Suprapubic skin (tissue), 4 donors: ENCODE measurements at places on chromosomes 2 and 18.
A peak's percentile ranks its signal among the peaks of the same experiment; 100 is the strongest.

DNA sequence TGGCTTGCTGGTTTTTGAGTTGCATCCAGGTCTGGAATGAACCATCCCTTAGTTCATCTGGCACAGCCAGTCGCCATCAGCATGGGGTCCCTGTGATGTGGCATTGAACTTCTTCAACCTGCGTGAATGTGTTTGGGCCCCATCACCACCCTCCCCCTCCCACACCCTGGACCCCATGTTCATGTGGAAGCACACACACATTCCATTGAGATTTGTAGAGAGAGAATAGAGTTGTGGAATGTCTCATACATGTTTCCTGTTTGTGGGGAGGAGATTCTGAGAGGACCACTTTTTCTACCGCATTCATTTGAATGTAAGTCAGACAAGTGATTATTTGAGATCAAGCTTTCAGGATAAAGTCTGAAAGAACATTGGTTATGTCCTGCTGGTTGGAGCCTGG, 117.6 kb upstream of the EML6 start:
- DNase-seq, result no peak

DNA sequence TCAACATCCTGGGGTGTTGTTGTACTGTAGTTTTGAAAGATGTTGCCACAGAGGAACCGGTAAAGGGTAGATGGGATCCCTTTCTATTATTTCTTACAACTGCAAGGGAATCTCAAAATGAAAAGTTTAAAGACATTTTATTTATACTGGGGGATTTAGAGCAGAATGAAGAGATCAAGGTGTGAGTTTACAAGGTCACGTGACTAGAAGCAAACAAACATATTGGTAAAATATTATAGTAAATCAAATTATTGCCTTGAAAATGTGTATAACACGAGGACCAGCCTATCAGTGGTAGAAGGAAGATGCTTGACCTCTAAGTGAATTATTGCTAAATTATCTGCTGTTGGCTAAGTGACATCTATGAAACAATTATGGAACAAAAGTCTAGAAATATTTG, 97.2 kb downstream of the SMIM21 start:
- DNase-seq, result no peak

GRCh38 chr2:129765326-129765677, 214.2 kb upstream of the RAB6C start:
- DNase-seq, result no peak

DNA sequence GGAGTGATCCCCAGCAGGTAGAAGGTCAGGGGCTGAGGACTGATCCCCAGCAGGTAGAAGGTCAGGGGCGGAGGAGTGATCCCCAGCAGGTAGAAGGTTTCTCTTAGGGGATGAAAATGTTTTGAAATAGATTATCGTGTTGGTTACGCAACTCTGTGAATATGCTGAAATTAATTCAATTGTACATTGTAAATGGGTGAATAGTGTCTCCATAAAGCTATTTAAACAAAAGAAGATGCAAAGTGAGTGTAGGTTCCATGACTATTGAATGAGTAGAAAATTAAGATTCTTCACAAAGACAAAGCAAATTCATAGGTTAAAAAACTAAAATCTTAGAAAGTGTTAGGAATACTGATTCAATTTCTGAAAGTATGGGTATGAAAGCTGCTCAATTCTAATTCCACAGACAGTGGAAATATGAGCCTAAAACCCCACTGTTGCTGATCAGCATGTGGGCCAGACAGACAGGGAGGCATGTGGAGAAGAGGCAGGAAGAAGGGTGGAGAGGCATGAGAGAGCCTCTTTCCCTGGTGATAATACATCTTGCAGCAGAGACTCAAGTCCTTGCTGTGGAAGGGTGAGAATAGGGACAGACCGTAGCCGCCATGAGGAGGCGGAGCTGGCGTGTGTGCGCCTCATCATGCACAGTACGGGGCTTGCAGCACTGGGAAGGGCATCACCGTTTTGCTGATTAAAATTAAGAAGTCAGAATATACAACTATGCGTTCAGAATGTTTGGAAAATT, 85.9 kb upstream of the NFATC1 start:
- no peak for DNase-seq

GRCh38 chr18:3458378-3458777, 8.4 kb downstream of the TGIF1 start:
- DNase-seq, result no peak

- DNase-seq, result no peak
Measured at GRCh38 chr18:78595924-78596573, 383.6 kb upstream of the SALL3 start.

DNA sequence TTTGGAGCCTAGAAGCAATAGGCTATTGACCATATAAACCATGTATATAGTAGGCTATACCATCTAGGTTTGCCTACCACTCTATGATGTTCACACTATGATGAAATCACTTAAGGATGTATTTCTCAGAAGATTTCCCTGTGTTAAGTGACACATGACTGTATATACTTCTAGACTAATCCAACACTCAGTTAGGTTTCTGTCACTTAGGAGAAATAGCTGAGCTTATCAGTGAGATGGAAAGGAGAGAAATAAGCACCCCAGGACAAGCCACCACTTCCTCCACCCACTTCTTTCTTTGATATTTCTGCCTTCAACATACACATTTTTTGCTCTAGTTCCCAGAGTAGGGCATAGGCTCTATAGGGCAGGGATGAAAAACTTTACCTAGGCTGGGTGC, 7.8 kb downstream of the PECR start:
- DNase-seq, result no peak

GRCh38 chr2:85429213-85429923, 10.9 kb downstream of the SH2D6 start:
- no peak for DNase-seq

DNA sequence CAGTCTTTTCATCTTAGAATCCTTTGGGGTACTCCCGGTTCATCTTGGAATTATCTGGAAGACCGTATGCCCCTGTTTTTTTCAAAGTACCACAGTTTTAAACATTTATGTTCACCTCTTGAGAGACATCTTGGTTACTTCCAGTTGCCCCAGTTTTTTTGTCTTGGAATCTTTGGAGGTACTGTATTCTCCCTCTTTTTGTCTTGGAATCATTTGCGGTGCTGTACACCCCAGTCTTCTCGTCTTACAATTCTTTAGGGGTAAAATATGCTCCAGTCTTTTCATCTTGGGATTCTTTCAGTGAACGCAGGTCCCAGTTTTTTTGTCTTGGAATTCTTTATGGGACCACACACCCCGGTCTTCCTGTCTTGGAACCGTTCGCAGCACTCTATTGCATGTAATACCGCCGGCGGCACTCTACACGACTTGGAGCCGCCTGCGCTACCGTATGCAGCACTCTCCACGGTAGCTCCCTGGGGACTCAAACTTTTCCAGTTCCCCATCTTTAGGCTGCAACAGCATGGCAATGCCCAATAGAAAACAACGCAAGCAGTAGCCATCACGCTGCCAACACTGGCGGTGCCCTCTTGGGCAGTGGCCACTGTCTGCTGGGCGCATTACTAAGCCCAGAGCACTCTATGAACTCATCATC, 21.2 kb upstream of the ZDBF2 start:
- no peak for DNase-seq

DNA sequence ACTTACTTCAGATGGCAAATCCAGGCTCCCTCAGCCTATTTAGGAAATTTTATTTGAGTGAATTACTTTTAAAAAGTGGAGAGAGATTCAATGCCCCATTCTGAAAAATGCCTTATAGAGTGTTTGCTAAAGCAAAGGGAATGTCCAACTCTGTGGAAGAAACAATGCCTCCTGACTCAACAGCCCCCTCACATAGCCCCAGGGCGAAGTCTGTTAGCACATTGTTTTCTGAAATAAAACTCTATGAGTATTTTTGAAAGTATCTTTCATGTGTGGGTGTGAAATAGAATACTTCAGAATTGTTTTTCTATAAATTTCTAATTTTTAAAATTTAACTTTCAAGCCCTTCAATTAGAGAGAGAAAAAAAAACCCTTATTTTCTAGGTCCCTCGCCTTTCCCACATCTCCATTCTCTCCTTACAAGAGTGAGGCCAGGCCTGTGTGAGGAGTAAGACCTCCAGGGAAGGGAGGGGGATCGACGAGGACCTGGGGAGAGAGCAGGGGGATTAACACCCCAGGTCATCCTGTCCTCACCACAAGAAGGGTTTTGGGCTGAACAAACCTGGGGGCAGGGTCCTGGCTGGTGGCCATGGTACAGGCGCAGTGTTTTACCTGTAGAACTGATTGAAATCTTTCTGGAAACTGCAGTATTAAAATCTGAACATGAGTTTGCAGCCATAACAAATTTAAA, 141.4 kb downstream of the SNTG2 start:
- DNase-seq, result no peak

GRCh38 chr2:134648586-134648985, 70.2 kb downstream of the TMEM163 start:
- no peak for DNase-seq

DNA sequence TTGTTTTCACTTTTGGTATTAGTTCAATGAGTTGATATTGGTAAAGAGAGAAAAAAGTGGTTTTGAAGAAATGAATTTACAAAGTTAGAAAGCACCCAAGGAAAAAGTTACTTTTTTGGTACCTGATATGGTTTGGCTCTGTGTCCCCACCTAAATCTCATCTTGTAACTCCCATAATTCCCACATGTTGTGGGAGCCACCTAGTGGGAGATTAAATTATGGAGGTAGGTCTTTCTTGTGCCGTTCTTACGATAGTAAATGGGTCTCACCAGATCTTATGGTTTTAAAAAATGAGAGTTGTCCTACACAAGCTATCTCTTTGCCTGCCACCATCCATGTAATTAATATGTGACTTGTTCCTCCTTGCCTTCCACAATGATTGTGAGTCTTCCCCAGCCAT, 965.6 kb upstream of the NRXN1 start:
- no peak for DNase-seq

DNA sequence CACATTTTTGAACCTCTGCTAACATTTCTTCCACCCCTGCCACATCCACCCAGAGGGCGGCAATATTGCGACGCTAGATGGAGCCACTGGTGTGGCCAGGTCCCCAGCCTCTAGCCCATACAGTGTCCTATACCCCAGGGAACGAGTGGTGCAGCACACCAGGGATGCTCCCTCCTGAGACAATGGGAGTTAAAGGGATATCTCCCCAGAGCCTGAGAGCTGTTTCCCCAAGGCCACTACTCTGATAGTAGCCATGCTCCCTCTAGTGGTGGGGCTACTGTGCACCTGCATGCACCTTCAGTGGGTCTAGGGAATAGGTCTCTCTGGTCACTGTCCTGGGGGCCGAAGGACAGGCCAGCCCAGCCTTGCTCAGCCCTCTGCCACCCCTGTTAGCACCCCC, 336.4 kb upstream of the FSHR start:
- no peak for DNase-seq

- DNase-seq, result no peak
Measured at GRCh38 chr2:191748059-191748461, 70.1 kb downstream of the NABP1 start.

DNA sequence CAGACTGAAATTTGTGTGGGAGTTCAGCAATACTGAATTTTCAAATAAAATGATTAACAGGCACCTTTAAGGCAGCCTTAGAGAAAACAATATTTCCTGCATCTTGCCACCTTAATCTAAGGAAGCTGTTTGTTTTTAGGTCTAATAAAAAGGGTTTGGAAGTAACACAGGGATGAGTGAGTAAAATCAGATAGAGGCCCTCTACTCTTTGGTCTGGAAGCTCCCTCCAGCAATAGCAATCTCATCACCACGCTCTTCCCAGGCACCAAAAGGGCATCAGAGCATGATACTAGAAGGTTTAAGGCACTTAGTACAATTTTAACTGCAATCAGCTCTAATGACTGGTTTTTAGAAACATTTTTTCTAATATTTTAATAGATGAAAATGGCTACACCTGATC, 155.6 kb downstream of the VWC2L start:
- DNase-seq, result no peak

DNA sequence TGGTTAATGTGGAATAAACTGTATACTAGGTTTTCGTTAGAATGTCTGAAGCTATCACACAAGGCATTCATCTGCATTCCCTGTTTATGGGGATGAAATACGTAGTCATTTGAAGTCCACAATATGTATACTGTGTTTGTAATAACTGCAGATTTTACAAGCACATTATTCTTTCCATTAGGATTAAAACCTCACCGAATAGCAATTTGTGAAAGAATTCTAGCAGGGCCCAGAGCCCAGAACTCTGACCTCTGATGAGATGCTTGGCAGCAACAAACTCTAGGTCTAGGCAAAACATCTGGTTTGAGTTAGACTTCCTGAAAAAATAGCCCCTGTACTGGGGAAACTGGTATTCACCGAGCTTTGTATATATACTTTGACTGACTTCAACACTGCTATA, 158.2 kb downstream of the SRBD1 start:
- DNase-seq, result no peak

GRCh38 chr2:105517814-105518705, 119.2 kb upstream of the FHL2 start:
- DNase-seq, result no peak

GRCh38 chr18:79912409-79912991, 39.0 kb downstream of the SLC66A2 start:
- peak; percentile 78 for DNase-seq

DNA sequence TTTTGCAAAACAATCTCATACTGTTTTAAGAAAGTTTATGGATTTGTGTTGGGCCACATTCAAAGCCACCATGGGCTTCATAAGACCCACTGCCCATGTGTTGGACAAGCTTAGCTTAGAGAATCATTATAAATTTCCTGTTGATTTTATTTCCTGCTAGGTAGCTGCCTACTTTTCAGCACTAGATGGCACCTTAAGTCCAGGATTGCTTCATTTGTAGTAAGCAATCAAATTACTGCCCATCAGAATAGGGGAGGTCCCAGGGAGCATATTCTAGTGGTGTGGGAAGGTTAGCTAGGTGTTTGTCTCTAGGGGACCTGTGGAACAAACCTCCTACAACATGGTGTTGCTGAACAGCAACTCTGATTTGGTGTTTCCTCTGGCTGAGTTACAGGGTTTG, 11.0 kb upstream of the DCDC2C start:
- DNase-seq, result no peak

GRCh38 chr2:62471404-62471803, 34.6 kb downstream of the TMEM17 start:
- DNase-seq, result no peak

DNA sequence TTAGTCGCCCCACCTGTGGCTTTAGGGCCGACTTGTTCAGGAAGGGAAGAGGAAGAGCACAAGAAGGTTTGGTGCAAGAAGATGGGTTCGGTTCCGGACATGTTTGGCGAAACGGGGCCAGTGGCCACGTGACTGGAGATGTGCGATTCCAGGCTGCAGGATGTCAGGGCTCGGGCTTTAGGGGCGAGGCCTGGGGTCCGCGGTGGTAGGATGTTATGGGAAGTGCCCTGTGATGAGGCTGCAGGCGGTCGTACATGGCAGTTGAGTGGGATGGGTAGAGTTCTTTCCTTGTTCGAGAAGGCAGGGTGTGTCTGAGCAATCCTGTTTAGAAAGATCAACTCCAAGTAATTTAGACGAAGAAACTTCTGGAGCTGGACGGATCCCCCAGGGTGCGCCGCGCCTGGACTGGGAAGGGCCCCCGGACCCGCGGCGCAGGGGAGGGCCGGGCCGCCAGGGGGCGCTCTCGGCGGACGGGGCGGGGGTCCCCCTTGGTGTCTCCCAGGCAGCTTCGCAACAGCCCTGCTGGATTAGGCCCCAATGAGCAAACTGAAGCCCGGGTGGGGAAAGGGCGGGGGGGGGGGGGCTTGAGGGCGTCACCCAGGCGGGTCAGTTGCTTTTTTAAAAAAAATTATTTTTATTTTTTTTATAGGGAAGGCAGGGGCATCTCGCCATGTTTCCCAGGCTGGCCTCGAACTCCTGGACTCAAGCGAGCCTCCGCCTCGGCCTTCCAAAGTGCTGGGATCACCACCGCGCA, 17.2 kb upstream of the SDC1 start:
- no peak for DNase-seq

- no peak for DNase-seq
Measured at GRCh38 chr2:235234736-235235135, 259.1 kb upstream of the AGAP1 start.
